NCI-H524 treated with DMSO at 0.1 percent for 48 hours (cell line): ENCODE measurements at places on chromosomes 6 and 20.

GRCh38 chr6:127581576-127581975, 4.6 kb downstream of the C6orf58 start:
- no peak for DNase-seq

DNA sequence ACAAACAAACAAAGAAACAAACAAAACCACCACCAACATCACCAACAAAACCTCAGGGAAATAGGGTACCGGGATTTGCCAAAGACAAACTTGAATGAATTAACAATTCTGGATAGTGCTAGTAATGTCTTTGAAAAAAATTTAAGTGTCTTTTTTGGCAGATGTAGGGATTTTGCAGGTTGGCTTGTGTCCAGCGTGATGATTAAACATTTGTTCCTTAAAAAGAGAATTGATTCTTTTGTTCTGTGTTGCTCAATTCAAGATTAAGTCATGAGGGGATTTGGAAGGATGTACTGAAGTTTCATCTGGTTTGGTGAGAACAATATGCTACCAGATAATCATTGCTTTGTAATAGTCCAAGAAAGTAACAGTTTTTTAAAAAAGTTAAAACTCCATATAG, 125.1 kb upstream of the HS3ST5 start:
- DNase-seq = no peak

GRCh38 chr6:113610377-113610988, 246.7 kb upstream of the MARCKS start:
- DNase-seq = no peak

- no peak for DNase-seq
These were observed 90.4 kb upstream of the MCHR2 start for GRCh38 chr6:100084316-100084990.

DNA sequence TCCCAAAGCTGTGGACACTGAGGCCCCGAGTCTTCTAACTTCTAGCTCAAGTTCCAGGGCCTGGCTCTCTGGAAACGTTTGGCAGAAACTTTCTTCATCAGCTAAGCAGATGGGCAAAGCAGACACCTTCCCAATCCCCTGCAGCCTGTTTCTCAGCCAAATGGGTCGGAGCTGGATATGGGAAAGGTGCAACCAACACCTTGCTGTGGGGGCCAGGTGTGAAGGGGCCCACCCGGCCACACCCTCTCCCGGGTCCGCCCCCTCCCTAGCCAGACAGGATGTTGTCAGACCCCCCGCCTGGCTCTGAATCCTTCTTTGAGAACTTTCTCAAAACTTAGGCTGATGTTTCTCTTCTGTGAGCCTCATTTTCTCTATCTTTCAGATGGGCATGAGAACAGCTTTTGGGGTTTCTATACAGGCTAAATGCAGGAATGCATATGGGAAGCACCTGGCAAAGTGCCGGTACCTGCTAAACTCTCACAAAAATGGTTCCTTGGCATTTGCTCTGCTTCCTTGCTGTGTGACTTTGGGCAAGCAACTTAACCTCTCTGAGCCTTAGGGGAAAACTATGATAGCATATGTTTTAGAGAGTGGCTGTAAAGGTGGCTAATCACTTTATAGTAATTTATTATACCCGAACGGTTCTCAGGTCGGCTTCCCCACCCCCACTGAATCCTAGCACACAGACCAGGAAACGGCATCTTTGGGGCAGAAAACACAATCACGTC, 1.8 kb downstream of the SNAI1 start:
- DNase-seq = no peak

DNA sequence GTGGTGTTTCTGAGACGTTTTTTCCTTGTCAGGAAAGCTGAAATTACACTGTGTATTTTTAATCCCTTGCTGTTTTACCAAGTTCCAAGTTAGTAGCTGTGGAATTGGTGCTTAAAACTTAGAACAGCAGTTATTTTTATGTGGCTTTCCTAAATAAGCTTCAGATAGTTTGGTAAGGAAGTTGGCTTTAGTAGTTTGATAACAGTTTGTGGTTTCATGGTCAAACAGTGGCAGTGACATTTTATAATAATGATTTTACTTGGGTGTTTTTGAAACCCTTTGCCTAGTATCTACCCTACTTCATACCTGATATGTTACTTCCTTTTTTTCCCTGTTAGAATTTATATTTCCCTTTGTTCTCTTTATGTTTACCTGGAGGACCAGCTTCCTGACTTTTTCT, 164.9 kb downstream of the JARID2 start:
- no peak for DNase-seq

- no peak for DNase-seq
These were observed 760.9 kb upstream of the FLRT3 start for GRCh38 chr20:15098351-15098750.

DNA sequence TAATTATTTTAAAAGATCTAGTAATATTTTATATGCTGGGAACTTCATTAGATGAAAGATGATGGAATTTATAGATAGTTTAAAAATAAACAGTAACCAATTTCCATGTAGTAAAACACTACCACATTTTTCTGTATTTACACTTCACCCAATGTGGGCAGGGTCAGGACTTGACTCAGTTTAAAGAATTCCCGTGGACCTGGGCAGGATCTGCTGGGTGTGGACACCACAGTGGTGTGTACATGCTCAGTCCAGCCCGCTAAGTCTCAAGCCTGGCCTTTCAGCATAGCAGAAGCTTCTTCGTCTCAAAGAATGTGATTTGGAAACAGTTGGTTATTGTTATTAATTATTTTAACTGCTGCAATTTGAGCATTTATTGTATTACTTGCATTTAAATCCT, 364.2 kb downstream of the SYNE1 start:
- DNase-seq = no peak
